Smooth muscle cell of bladder (primary cell): ENCODE measurements at places on chromosomes 2 and 18. TPM values are rescaled to one million over a fixed set of nuclear protein-coding genes. Genes with fewer than 3 reads are reported as not detected.

Gene GPR17
- not detected in 2 replicates for total RNA-seq

Gene CDK15
- total RNA-seq, result 6.6 and 8.5 TPM in 2 replicates

Gene HOXD12
- not detected in 2 replicates for total RNA-seq

Gene DTNA
- 7.4 and 11.7 TPM in 2 replicates for total RNA-seq

Gene CMPK2
- total RNA-seq, result 0.37 and 0.43 TPM in 2 replicates

Gene TWIST2
- total RNA-seq, result 45.2 and 60.6 TPM in 2 replicates

Gene FAM110C
- total RNA-seq, result 0.09 TPM in 1 of 2 replicates, not detected in the other

Gene DUSP2
- 0.28 and 1.8 TPM in 2 replicates for total RNA-seq

Gene SPC25
- 0.28 and 0.43 TPM in 2 replicates for total RNA-seq

Gene ZC3H15
- total RNA-seq, result 60.2 and 65.9 TPM in 2 replicates

Gene EVA1A
- 13.2 and 13.4 TPM in 2 replicates for total RNA-seq

Gene LPIN2
- 33.9 and 37.8 TPM in 2 replicates for total RNA-seq

Gene GAL3ST2
- 0.18 TPM in 1 of 2 replicates, not detected in the other for total RNA-seq

Gene UGT1A5
- total RNA-seq, result not detected in 2 replicates

Gene DSG1
- not detected in 2 replicates for total RNA-seq

Gene SPATA3
- total RNA-seq, result not detected in 2 replicates

Gene ASAP2
- 15.1 and 16.9 TPM in 2 replicates for total RNA-seq

Gene SLC19A3
- total RNA-seq, result 1.0 and 2.1 TPM in 2 replicates

Gene ASXL3
- 0.43 and 0.46 TPM in 2 replicates for total RNA-seq

Gene DBI
- total RNA-seq, result 107 and 150 TPM in 2 replicates

Gene CPS1
- 15.5 and 18.4 TPM in 2 replicates for total RNA-seq

Gene TUBB8B
- not detected in 2 replicates for total RNA-seq

Gene HOXD1
- not detected in 2 replicates for total RNA-seq

Gene AMER3
- not detected in 2 replicates for total RNA-seq

Gene CD8A
- total RNA-seq, result not detected in 2 replicates

Gene CXCR1
- total RNA-seq, result not detected in 2 replicates

Gene AQP12A
- total RNA-seq, result not detected in 2 replicates

Gene RGPD3
- 0.09 and 0.14 TPM in 2 replicates for total RNA-seq

Gene LRP2
- not detected in 2 replicates for total RNA-seq

Gene REL
- 1.7 and 2.7 TPM in 2 replicates for total RNA-seq

Gene COL4A3
- total RNA-seq, result under 0.01 and 0.18 TPM in 2 replicates

Gene PCGF1
- 19.9 and 24.5 TPM in 2 replicates for total RNA-seq

Gene AOX1
- total RNA-seq, result 23.2 and 45.3 TPM in 2 replicates

Gene SERPINB4
- 0.14 and 0.46 TPM in 2 replicates for total RNA-seq

Gene IFIH1
- total RNA-seq, result 3.4 and 4.8 TPM in 2 replicates
